Activated CD4-positive, alpha-beta T cell treated with anti-CD3 and anti-CD28 coated beads, Interleukin-2, amount 10 ng/mL, durations not matched to agents 24 days and 14 days (primary cell): ENCODE measurements at places on chromosomes 1 and 21. TPM values are rescaled to one million over a fixed set of nuclear protein-coding genes. Genes with fewer than 3 reads are reported as not detected.

DNA sequence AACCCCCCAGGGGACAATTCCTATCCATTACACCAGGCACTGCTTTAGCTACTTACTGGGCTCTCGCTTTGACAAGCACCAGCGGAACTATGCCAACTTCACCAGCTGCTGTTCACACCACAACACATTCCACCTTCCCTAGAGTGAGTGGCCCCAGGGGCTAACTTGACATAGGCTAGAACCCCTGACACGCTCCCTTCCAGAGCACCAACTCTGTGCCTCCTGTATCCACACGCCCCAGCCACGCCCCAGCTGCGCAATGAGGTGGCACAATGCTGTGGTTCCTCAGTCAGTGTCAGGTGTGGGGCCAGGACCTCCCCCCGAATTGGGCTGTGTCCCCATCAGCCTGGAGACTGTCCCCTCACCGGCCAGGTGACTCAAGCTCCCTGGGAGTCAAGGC is 11.7 kb upstream of the FGR start:
- no peaks in the 10 kb centered on the region for H3K27me3 ChIP-seq
- peaks cover 39% of the 10 kb centered on the region for H3K4me1 ChIP-seq
- no peak overlapping the region for H3K4me3 ChIP-seq

Gene TCHH
- not detected in 2 replicates for total RNA-seq

DNA sequence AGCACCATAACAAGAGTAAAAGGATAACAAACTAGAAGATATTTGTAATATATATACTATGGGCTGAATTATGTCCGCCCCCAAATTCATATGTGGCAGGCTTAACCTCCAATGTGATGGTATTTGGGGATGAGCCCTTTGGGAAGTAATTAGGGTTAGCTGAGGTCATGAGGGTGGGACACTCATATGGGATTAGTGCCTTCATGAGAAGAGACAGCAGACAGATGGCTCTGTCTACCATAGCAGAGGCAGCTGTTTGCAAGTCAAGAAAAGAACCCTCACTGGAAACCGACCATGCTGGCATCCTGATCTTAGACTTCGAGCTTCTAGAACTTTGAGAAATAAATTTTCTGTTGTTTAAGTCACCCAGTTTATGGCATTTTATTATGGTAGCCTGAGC is 303.6 kb downstream of the LMO4 start:
- no peak overlapping the region for H3K27ac ChIP-seq
- no peaks in the 10 kb centered on the region for H3K27me3 ChIP-seq
- H3K36me3 ChIP-seq, result no peaks in the 10 kb centered on the region
- no peaks in the 10 kb centered on the region for H3K4me1 ChIP-seq
- no peak overlapping the region for H3K4me3 ChIP-seq
- DNase-seq, result no peak

Gene SPOCD1
- total RNA-seq, result not detected in 2 replicates

DNA sequence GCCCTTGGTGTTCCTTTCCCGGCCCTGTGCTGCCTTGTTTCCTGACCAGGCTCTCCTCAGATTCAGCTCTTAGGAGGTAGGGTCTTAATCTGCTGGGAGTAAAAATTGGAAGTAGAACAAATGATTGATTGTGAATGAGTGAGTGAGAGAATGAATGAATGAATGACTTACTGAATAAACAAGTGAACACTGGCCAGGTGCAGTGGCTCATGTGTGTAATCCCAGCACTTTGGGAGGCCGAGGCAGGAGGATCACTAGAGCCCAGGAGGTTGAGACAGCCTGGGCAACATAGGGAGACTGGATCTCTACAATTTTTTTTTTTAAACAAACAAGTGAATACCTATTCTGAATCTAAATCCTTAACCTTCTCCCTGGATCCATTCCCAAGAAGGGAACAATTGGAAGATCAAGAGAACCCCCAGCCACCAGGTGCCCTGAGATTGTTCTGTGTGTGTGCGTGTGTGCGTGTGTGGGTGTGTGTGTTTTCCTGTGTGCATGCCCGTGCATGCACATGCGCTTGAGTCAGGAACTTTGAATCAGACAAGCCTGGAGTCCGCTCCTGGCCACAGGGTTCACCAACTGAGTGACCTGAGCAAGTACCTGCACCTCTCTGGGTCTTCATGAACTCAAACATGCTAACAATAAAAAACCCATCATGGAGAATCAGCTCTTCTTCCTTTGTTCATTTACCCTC is 24.3 kb upstream of the CITED4 start:
- H3K36me3 ChIP-seq, result no peaks in the 10 kb centered on the region
- no peak for DNase-seq
- H3K27ac ChIP-seq, result no peak overlapping the region
- peaks cover 9% of the 10 kb centered on the region for H3K4me1 ChIP-seq

DNA sequence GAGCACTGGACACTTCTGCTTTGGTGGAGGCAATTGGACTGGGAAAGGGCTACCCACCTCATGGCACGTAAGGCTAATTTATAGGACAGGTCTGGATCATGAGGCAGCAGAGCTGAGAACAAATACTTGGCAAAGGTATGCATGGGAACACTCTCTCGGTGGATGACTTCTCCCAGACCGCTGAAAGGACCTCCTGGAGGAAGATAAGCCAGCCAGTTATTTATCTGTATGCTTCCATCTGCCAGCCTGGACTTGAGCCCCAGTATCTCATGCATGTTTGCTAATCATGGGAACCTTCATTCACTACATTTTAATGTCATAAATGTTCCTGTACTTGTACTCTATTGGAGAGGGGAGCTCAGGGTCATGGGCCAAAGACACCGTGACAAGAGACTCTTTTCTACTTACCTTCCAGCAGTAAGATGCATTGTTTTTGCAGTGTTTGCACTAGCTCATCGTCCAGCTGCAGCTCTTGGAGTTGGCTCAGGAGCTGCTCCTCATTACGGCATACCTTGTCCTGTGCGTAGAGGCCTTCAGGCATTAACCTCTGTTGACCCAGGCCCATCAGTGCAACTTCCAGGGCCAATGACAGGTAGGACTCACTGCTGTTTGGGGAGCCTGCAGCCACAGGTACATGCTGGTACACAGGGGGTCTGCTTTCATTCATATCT is 23.7 kb downstream of the UROD start:
- no peaks in the 10 kb centered on the region for H3K27me3 ChIP-seq
- peaks cover 12% of the 10 kb centered on the region for H3K4me1 ChIP-seq
- H3K27ac ChIP-seq, result no peak overlapping the region
- H3K36me3 ChIP-seq, result no peaks in the 10 kb centered on the region
- no peak overlapping the region for H3K4me3 ChIP-seq

DNA sequence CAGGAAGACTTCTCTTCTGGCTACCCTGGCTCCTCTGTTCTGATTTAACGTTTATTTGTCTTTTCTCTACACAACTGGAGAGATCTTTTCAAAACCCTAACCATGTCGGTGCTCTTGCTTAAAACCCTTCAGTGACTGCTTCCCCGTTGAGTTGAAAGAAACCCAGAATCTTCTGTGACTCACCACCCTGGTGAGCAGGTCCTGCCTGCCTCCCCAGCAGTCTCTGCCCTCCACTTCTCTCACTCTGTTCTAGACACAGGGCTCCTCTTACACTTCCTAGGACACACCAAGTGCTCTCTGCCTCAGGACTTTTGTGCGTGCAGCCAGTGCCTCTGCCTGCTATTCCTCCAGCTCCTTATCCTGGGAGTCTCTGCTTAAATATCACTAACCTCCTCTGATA is 131.4 kb downstream of the IER5 start:
- no peaks in the 10 kb centered on the region for H3K4me1 ChIP-seq
- H3K36me3 ChIP-seq, result peaks cover 2% of the 10 kb centered on the region
- H3K27ac ChIP-seq, result no peak overlapping the region
- no peak for DNase-seq
